ENCODE measurements at places on chromosomes 7 and 10. TPM values are rescaled to one million over a fixed set of nuclear protein-coding genes. Genes with fewer than 3 reads are reported as not detected.

DNA sequence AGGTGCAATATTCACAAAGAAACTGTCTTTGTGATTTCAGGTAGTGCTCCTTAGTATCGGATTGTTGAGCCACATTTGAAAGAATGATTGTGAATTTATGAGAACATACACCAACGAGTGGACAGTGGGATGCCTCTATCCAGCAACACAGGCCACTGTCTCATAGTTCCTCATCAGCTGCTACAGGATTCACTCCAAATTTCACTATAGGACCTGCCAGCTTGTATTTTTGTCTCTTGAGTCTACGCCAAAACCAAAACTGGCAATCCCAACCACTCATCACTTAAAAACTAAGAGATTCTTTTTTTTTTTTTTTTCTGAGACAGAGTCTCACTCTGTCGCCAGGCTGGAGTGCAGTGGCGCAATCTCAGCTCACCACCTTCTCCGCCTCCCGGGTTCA, 964.5 kb downstream of the CNTNAP2 start:
- no peaks in the 10 kb centered on the region for H3K36me3 ChIP-seq
- no peaks in the 10 kb centered on the region for H3K4me1 ChIP-seq
- no peaks in the 10 kb centered on the region for H3K27me3 ChIP-seq
- H3K27ac ChIP-seq = no peak overlapping the region
- no peak overlapping the region for H3K4me3 ChIP-seq

DNA sequence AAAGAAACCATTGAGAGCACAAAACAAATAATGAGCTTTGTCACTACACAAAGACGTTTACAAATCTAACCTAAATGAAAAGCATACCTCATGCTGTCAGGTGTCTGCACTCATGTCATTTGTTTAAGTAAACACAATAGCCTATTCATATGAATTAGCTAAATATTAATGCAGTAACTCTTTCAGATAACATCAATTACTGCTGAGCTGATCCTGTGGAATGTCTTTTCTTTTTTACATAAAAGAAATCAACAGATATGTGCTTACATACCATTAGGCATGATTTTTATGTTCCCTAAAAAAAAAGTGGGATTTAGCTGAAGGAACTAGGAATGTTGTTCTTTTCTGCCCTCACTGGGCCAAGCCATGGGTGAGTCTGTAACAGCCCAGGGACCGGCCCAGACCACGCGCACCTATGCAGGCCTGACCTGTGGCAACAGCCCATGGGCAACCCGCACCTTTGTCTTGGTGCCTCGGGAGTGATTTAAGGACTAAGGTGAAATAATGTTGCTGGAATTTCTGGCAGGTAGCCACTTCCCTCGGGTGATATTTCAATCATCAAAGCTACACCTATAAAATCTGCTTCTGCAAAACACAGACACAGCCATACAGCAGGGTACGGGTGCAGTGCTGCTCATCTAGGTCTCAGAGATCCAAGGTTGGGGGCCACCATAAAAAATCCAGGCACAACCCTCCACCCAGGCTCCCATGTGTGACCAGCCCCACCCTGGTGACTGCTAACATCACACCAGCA, 44.6 kb downstream of the FGFR2 start:
- no peaks in the 10 kb centered on the region for H3K4me1 ChIP-seq
- H3K27ac ChIP-seq = no peak overlapping the region
- no peak for DNase-seq
- no peak overlapping the region for H3K4me3 ChIP-seq

GRCh38 chr7:155802906-155803417, 9.3 kb downstream of the SHH start:
- H3K27me3 ChIP-seq = no peaks in the 10 kb centered on the region
- no peaks in the 10 kb centered on the region for H3K36me3 ChIP-seq
- H3K27ac ChIP-seq = peak overlapping the region; percentile 78
- no peak for DNase-seq
- H3K4me3 ChIP-seq = no peak overlapping the region

- H3K36me3 ChIP-seq = no peaks in the 10 kb centered on the region
- H3K4me1 ChIP-seq = no peaks in the 10 kb centered on the region
- H3K4me3 ChIP-seq = no peak overlapping the region
- H3K27ac ChIP-seq = no peak overlapping the region
Measured at GRCh38 chr7:16431646-16432424, 10.5 kb upstream of the CRPPA start.

DNA sequence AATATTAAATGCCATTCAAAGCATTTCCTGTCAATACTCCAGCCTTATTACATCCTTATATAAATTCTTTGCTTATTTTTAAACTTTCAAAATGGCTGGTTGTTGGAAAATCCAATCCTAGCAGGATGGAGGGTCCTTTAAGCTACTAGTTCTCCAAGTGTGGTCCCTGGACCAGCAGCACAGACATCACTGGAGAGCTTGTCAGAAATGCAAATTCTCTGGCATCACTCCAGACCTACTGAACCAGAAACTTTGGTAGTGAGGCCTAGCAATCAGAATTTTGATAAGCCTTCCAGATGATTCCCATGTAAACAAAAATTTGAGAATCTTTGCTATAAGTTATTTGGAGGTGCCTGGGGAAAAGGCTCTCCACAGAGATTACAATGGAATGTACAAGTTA, 43.8 kb downstream of the CALCR start:
- H3K27ac ChIP-seq = no peak overlapping the region
- H3K4me1 ChIP-seq = no peaks in the 10 kb centered on the region
- no peaks in the 10 kb centered on the region for H3K27me3 ChIP-seq
- no peak for DNase-seq
- H3K36me3 ChIP-seq = no peaks in the 10 kb centered on the region

DNA sequence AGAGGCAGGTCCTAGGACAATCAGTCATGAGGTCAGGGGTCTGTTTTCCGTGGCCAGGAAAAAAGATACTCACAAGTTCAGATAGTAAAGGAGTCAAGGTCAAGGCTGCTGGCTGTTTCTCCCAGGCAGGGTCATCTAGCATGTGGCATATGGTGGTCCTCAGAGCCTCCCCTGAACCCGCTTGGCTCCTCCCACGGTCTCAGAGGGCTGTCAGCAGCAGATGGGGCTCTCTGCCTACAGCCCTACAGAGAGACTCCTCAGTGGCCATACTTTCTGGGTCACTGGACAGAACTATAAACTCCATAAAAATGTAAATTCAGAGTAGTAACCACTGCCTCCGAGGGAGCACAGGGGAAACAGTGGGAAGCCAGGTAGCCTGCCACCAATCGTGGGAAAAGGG, 11.3 kb upstream of the DRGX start:
- H3K4me1 ChIP-seq = no peaks in the 10 kb centered on the region
- H3K4me3 ChIP-seq = no peak overlapping the region
- H3K36me3 ChIP-seq = no peaks in the 10 kb centered on the region
- H3K27me3 ChIP-seq = peaks cover 28% of the 10 kb centered on the region
- no peak for DNase-seq
- H3K27ac ChIP-seq = no peak overlapping the region

GRCh38 chr7:56291-56913, 136.0 kb upstream of the FAM20C start:
- H3K36me3 ChIP-seq = no peaks in the 10 kb centered on the region
- DNase-seq = no peak
- H3K4me3 ChIP-seq = no peak overlapping the region
- H3K27ac ChIP-seq = no peak overlapping the region

DNA sequence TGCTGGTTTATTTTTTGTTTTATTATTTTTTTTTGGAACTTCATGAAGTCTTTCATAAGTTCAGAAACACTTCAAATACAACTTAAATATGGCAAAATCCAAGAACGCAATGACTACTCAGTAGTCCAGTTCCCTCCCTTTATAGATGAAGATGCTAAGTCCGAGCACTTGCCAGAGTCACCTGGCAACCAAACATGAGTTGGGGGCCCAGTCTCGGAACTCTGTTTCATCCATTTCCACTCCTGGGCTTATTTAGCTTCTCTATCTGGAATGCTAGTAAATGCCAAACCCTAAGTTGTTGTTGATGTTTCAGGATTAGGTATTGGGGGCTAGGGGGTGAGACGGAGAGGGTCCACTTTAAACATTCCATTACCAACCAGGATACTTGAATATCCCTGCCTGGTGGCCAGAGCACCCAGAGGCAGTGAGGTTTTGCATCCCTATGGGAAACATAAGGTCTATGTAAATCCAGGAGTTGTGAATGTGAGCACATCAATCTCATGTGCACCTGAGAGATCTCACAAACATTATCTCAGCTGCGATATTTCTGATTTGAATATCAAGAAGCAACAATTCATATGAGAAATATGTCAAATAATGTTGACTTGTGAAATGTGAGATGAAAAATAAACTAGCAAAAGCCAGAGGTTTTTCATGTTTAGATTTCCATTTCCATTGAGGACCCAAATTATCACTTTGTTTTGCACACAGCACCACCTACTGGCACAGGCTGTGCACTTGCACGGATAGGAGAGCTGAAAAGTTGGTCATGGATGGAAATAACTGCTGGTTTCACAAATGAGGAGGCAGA, 129.3 kb downstream of the PKD1L1 start:
- no peaks in the 10 kb centered on the region for H3K36me3 ChIP-seq
- no peaks in the 10 kb centered on the region for H3K27me3 ChIP-seq
- no peak overlapping the region for H3K4me3 ChIP-seq
- no peak overlapping the region for H3K27ac ChIP-seq
- DNase-seq = peak; percentile 68
- no peaks in the 10 kb centered on the region for H3K4me1 ChIP-seq

DNA sequence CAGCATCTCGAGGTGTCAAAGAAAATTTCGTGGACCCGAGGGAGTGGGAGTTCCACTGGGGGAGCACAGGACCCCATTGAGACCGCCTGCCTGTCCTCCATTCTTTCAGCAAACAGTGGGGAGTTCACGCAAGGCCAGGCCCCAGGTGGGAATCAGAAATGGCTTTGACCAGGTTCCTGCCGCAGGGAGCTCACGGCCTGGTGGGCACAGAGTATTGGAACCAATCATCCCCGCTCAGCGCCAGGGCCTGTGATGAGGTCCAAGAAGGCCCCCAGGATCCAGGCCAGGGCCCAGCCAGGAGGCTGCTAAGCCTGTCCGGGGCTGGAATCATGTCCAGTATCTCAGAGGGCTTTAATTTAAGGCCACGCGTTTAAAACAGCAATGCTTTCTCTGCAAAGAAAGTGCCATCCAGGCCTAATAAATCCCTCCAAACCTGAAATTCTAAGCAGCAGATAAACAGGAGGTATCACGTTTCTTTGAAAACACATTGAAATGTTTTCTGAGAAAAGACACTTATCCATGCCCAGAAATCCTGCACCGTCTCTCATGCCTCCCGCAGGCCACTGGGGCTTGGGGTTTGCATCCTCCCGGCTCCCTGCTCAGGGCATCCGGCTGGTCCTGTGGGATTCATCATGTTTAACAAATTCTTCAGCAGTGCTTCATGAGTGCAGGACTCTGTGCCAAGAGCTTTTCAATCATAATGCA, 125.7 kb downstream of the OAT start:
- no peak overlapping the region for H3K27ac ChIP-seq
- no peaks in the 10 kb centered on the region for H3K4me1 ChIP-seq
- no peaks in the 10 kb centered on the region for H3K36me3 ChIP-seq
- no peak overlapping the region for H3K4me3 ChIP-seq

GRCh38 chr10:69636626-69637605, 6.9 kb downstream of the FAM241B start:
- H3K36me3 ChIP-seq = no peaks in the 10 kb centered on the region
- no peaks in the 10 kb centered on the region for H3K27me3 ChIP-seq
- H3K4me3 ChIP-seq = no peak overlapping the region
- H3K4me1 ChIP-seq = no peaks in the 10 kb centered on the region

GRCh38 chr7:151631570-151631952, 111.9 kb upstream of the RHEB start:
- no peak for DNase-seq
- peak overlapping the region; percentile 71 for H3K4me3 ChIP-seq
- H3K27ac ChIP-seq = peak overlapping the region; percentile 65

- H3K4me3 ChIP-seq = no peak overlapping the region
- no peak for DNase-seq
- H3K36me3 ChIP-seq = no peaks in the 10 kb centered on the region
- H3K4me1 ChIP-seq = peaks cover 28% of the 10 kb centered on the region
Measured at GRCh38 chr7:1325246-1325645, 92.6 kb downstream of the UNCX start.

DNA sequence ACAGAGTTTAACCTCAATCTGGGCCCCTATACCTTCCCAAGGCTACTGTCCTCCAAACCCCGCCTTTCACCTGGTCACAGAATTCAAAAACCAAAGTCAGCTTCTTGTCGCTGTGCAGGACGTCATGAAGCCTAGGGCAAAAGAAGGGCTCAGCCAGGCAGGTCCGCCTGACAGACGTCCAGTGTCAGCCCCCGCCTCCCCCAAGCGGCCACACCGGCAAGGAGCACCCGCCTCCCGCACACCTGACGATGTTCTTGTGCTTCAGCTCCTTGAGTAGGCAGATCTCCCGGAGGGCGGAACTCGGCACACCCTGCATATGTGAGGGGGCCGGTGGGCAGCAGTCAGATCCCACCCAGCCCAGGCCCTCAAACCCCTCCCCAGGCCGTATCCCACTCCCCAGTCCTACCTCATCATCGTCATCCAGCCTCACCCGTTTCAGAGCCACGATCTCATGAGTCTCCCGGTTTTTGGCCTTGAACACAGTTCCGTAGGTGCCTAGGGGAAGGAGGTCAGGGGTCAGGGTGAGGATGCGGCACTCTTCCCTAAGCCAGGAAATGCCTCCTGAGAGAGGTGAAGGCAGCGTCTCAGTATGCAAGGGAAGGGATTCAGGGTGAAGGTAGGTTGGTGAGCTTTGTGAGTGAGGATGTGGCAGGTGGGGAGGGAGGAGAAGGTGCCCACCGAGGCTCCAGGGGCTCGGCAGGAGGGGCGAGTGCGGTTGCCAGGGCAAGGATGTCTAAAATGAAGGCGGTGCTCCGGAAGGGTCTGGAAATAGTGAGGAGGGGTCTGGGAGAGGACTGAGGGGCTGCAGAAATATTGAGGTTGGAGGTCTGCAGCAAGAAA, 811 bp downstream of the CDK5 start:
- no peak for DNase-seq
- peak overlapping the region; percentile 86 for H3K4me3 ChIP-seq
- peaks cover 6% of the 10 kb centered on the region for H3K27me3 ChIP-seq
- peaks cover 31% of the 10 kb centered on the region for H3K4me1 ChIP-seq
- H3K36me3 ChIP-seq = peaks cover 35% of the 10 kb centered on the region
- no peak overlapping the region for H3K27ac ChIP-seq

GRCh38 chr10:68333440-68334431, 1.0 kb upstream of the PBLD start:
- DNase-seq = no peak
- peaks cover 34% of the 10 kb centered on the region for H3K4me1 ChIP-seq
- peak overlapping the region; percentile 99 for H3K27ac ChIP-seq
- H3K27me3 ChIP-seq = no peaks in the 10 kb centered on the region
- H3K36me3 ChIP-seq = no peaks in the 10 kb centered on the region

DNA sequence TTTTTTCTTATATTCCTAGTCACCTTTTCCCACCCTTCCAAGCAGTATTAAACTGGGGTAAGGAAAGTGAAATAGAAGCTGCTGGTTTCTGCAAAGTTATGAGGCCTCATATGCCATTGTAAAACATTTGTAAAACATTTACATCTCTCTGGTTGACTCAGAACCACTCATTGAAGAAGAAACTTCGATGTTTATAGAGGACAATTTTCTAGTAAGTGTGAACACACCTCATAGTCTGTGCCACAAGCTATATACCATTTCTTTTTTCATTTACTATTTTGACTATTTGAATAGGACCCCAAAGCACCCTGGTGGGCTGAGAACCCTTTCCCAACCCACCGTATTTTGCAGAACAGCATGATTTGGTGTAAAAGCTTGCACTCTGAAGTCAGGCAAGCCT, 12.9 kb upstream of the ITGB1 start:
- H3K27ac ChIP-seq = no peak overlapping the region
- no peak overlapping the region for H3K4me3 ChIP-seq
- H3K4me1 ChIP-seq = no peaks in the 10 kb centered on the region
- no peaks in the 10 kb centered on the region for H3K27me3 ChIP-seq
- DNase-seq = no peak
- no peaks in the 10 kb centered on the region for H3K36me3 ChIP-seq

OR2A5 gene
- not detected for total RNA-seq

OGA gene
- total RNA-seq = 249 TPM

Data from tibial nerve (tissue), 4 donors.